CD4-positive, alpha-beta T cell treated with Interferon gamma for 1 hour (primary cell): ENCODE measurements at places on chromosomes 12 and 14.

- DNase-seq = peak; percentile 9
These were observed 193.6 kb upstream of the NUDT4 start for GRCh38 chr12:93183940-93184671.

GRCh38 chr12:86145156-86145555, 111.0 kb downstream of the MGAT4C start:
- DNase-seq = no peak

DNA sequence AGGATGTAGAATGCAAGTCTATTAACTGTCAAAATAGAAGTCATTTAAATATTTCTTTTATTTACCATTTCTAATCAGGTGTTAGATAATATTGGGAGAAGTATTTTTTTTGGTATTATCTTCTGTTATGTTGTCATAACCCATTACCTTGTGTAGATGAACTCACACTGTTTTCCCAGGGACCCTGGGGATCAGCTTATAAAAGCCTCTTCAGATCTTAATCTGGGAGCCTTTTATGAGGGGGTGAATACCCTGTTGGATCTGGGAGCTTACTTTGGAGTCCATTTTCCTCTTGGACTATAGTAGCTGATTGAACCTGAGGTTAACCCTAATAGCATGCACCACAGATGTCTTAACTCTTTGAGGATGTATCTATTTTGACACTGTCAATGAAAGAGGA, 176.3 kb upstream of the ATP2B1 start:
- no peak for DNase-seq

- DNase-seq = no peak
These were observed 54.9 kb downstream of the BEGAIN start for GRCh38 chr14:100532154-100532861.

GRCh38 chr14:68633131-68633991, 159.5 kb downstream of the ZFP36L1 start:
- DNase-seq = no peak

DNA sequence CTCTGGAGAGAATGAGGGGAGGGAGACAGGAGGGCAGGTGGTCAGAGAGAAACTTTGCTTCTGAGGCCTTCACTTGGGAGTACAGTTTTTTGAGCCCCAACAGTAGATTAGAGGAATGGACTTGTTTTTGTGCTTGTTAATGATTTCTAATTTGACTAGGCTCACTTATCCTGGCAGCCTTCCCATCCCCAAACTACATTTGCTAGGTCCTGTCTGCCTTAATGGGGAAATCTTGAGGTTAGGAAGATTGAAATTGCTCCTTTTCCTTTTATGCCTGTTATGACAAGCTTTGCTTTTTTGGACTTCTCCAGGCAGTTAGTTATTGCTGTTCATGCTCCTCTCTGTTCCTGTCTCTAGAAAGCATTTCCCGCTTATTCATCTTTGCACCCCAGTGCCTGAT, 37.7 kb downstream of the SYNE2 start:
- DNase-seq = no peak
